ENCODE measurements at places on chromosomes 13 and 19. TPM values are rescaled to one million over a fixed set of nuclear protein-coding genes. Genes with fewer than 3 reads are reported as not detected.

JAK3 gene
- total RNA-seq, result 0.26 TPM

PRSS57 gene
- total RNA-seq, result not detected

IGFL3 gene
- total RNA-seq, result not detected

CDX2 gene
- not detected for total RNA-seq

SELENOV gene
- total RNA-seq, result not detected

DKKL1 gene
- not detected for total RNA-seq

PNMA8B gene
- total RNA-seq, result under 0.01 TPM

RNF113B gene
- total RNA-seq, result not detected

ANGPTL8 gene
- total RNA-seq, result not detected

KLK3 gene
- not detected for total RNA-seq

FBN3 gene
- not detected for total RNA-seq

DNA sequence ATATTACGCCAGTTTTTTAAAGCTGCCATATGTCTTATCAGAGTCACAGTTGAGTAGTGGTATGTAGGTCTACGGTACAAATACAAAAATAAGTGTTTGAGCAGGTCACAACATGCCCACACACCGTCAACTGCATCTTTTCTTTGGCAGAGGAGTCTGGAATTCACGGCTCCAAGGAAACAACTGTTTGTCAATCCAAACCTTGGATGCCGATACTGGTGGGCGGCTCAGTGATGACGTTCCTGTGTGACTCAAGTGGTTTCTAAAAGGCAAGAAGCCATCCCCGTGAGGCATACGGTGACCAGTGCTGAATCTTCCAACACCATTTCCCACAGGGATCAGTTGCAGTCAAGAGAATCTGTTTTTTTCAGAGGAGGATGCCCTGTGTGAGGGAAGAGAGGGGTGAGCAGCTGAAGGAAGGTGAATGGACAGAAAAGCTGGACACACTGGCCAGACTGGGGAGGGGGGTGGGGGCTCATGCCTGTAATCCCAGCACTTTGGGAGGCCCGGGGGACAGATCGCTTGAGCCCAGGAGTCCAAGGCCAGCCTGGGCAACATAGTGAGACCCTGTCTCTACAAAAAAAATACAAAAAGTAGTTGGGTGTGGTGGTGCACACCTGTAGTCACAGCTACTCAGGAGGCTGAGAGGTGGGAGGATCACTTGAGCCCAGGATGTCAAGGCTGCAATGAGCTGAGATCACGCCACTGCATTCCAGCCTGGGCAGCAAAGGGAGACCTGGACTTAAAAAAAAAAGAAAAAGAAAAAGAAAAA lies 22.8 kb upstream of the CEBPG start:
- DNase-seq, result peak; percentile 100

GRCh38 chr13:114132419-114133121 lies at the start of gene RASA3:
Gene RASA3, minus strand, starts transcription at chr13:114132623. Its CDS starts 134 bp downstream, at chr13:114132489.
- DNase-seq, result peak; percentile 33

GRCh38 chr13:49110913-49111170 lies 109.3 kb upstream of the MLNR start:
- DNase-seq, result no peak

- DNase-seq, result peak; percentile 81
Measured at GRCh38 chr19:9945319-9945966, 9.1 kb upstream of the OLFM2 start.

DNA sequence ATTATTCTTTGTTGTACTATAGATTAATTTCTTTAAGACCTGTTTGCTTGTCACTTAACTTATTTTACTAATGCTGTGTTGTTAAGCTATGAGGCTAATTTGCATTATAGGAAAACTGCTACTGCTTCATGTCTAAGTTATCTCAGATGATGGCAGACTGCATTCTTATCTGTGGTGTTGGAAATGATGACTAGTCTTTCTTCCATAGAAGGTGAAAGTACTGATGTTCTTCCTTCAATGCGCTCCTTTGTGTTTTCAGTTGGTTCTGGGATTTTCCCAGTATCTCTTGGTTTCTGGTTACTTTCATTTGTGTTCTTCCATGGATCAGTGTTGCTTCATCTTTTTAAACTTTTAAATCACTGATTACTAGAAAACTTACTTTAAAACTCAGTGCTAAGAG lies 46.9 kb downstream of the TPP2 start:
- no peak for DNase-seq

- no peak for DNase-seq
Measured at GRCh38 chr13:94978516-94978915, 266.2 kb upstream of the SOX21 start.

- DNase-seq, result no peak
Measured at GRCh38 chr13:49655906-49656305, 27.6 kb downstream of the ARL11 start.

DNA sequence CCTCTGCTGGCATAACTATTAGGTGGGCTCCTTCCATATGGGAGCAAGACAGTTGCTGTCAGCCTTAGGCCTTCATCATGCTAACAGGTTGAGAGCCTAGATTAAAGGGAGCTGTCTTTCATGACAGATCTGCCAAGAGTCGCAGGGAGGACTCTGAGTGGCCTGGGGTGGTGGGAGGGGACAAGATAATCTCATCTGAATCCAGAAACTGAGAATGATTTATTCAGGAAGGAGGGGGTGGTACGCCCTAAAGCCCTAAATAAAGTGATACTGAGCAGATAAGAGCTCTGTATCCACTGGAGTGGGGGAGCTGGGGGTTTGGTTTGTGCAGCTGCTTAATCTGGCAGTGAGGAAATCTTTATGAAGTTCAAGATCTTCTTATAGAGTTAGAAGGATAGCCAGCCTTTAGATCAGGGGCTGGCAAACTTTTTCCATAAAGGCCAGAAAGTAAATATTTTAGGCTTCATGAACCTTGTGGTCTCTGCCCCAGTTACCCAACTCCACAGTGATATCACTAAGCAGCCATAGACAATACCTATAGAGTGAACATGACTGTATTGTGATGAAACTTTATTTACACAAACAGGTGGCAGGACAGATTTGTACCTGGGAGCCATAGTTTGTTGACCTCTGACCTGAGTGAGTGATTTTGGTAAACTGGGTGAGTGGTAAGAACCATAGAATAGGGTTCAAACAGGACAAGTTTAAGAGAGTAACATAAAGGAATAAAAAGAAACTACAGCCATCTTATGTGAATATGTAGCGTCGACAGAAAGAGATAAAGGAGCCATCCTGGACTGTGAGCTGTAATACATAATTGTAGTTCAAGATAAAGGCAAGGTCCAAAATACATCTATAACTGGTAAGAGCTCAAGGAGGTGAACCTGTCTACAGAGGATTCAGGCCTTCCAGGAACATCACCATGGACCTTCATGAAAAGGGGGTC lies 9.8 kb upstream of the STK24 start:
- DNase-seq, result no peak

GRCh38 chr19:29855087-29855486 lies 43.3 kb downstream of the CCNE1 start:
- DNase-seq, result no peak

DNA sequence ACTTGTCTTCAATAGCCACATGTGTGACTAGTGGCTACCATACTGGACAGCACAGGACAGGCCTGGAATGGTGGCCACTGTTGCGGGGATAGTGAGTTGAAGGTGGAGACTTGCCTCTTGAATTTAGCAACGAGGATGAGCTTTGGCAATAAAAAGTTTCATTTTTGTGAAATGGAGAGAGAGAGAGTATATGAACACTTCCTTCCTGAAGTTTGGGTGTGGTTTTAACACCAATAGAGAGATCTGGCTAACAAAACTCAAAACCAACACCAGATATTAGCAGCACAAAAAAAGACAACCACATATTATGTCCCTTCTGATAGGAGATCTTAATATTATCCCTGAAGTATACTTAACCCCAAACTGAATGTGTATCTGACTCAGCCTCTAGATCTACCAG lies 6.3 kb upstream of the LRFN3 start:
- DNase-seq, result no peak

DNA sequence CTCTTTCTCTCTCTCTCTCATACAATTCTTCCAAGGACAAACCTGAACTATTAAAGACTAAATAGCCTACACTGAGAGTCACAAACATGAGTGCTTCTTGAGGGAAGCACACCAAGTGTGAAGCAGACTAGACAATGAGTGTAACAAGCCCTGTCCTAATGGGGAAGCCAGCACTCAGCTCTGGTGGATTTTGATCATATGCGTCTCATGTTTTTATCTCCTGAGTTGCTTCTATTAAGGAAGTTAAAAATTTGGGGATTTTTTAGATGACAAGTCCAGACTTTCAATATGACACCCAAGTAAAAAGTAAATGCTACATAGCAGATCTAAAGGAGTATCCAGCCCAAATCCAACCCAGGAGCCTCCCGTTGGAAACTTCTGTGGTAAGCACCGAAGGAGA lies 437.8 kb downstream of the RFC3 start:
- DNase-seq, result no peak

- DNase-seq, result peak; percentile 25
Measured at GRCh38 chr13:75656425-75656989, 20.4 kb downstream of the LMO7 start.

DNA sequence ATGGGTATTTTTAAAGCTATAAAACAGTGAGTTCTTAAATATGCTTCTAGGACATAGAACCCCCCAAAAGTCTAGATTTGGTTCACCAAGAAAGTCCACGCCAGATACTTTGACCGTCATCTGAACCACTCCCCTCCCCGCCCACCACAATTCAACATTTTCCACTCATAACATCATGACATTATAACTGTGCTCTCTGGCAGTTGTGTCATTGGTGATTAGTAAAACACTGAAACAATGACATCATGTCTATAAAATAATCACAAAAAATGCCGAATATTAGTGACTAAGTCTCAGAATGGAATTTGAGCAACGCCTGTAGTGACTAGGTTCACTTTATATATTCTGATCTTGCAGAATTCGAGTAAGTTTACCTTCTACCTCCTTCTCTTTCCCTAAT lies 732.3 kb downstream of the FGF9 start:
- no peak for DNase-seq

DNA sequence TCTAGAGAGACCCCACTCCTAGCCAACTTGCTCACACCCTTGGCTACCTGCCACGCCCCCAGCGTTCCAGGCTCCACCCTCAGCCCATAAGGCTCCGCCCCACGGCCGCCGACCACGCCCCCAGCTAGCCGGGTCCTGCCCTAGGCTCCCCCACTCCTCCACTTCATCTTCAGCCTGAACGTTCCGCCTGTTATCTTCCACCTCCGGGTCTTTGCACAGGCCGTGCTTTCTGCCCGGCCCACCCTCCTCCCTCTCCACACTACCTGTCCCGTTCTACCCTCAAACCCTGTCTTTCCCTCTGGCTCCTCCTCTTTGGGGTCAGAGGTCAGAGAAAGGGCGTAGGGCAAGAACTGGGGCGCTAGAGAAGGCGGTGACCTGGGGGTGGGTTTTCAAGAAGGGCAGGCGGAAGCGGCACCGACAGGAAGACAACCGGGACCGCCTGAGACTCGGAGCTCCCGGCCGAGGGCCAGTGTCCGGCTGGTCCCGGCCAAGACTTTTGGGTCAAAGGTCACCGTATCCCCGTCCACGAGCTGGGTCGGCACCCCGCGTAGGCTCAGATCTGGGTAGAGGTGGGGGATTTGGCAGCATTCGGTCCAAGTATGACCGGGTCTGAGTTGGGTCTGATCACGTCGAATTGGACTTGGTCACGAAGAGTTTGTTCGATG lies 2.2 kb downstream of the PDE4C start:
- no peak for DNase-seq

Measured in bronchial epithelial cell (primary cell).